HTR-8/SVneo (cell line): ENCODE measurements at places on chromosomes 6 and 20.

- DNase-seq = no peak
These were observed 6.2 kb downstream of the ELMO2 start for GRCh38 chr20:46400253-46400652.

DNA sequence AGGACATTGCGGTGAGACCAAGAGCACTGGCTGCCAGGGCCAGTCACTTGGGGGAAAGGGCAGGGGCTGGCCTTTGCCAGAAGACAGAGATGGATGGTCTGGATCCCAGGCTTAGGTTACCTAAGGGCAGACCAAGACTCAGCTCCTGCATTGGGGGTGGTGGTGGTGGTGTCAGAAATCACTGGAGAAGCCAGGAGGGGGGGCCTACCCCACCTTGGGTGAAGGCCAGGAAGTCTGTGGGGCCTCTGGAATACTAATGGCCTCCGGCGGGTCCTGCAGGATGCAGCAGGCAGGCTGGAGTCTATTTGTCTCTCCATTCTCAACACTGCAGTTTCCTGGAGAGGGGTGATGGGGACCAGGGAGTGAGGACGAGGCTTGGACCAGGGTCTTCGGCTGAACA, 32.8 kb downstream of the CD40 start:
- no peak for DNase-seq

DNA sequence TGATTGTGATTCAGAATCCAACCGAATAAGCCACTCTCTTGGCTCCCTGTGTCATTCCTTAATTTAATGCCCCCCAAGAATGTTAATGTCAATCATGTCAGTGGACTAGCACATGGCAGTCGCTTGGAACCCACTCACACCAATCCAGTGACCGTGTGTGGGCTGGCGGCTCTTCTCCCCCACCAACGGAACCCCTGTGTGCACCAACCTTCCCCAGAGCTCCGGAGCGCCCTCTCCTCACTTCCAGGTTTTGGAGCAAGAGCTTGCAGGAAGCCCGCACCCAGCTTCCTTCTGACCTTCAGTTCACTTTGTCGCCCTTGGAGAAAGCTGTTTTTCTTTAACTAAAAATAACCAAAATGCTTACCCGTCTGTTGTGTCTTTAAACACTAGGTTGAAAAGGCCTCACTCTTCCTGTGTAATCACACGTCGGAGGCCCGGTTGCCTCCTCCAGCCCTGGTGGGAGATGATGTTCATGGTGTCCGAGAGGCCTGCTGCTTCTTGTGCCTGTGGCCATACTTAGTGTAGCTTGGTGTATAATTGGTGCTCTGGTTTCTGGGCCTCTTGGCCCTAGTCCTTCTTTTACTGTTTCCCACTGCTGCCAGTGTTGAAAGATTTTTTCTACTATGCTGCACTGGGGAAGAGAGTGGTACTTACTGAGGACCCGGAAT, 17.8 kb upstream of the MAP1LC3A start:
- DNase-seq = no peak

GRCh38 chr6:169850154-169850553, 98.7 kb downstream of the ERMARD start:
- no peak for DNase-seq

GRCh38 chr6:150586850-150587359, 12.8 kb upstream of the PLEKHG1 start:
- DNase-seq = no peak
